OCI-M1 (cell line): ENCODE measurements at places on chromosomes 3 and 15.

DNA sequence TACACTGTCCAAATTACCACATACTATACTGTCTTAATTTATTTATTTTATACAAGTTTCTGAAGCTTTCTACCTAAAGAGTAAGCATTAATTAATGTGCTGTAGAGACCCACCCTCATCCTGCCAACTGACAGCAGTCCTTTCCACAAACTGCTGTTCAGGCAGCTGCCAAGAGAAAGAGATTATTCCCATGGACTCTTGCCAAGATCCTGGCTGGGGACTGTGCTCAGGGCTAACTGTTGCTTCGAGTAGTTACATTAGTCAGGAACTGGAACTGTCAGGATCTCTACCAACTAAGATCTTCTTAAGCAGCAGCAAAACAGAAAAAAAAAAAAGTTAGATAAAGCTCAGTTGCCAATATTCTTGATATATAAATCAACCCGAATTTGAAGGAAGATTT is 398.8 kb downstream of the MECOM start:
- DNase-seq: no peak

DNA sequence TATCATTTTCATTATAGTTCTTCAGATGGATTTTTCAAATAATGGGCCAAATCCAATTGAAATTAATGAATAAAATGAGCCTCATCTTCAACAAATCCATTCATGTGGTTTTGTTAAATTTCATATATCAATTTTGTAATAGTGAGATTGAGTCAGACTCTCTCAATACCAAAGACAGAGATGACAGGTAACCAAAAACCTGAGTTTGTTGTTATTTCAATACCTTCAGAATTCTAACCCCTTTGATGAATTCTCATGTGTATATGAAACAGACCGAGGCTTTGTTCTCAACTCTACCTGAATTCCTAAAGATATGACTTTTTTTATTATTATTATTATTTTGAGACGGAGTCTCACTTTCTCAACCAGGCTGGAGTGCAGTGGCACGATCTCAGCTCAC is 92.8 kb downstream of the FOXP1 start:
- no peak for DNase-seq

DNA sequence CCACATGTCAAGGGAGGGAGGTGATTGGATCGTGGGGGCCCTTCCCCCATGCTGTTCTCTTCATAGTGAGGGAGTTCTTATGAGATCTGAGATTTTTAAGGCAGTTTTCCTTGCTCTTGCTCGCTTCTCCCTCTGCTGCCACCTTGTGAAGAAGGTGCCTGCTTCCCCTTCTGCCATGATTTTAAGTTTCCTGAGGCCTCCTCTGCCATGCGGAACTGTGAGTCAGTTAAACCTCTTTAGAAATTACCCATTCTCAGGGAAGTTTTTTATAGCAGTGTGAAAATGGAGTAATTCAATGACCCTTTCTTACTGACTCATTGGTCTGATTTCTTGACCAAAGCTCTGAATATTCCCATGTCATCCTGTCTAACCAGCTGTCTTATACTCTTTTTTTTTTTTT is 484.4 kb upstream of the TPRG1 start:
- no peak for DNase-seq

GRCh38 chr15:35768949-35769348 is 223.0 kb upstream of the DPH6 start:
- DNase-seq: no peak

DNA sequence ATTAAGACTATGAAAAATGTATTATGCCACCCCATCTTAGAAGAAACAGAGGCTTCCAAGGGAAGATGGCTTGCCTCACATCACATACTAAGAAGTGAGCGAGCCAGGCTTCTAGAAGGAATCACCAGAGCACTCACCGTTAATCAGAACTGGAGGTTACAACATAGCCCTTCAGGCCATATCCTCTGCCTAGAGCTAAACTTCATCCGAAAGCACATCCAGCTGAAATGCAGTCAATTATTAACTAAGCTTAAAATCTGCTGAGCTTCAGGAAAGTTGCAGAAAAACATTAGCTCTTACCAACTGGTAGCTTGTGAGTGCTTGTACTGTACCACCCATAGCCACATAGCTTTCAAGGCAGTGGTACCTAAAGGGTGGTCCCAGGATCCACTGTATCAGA is 483.2 kb downstream of the TBL1XR1 start:
- no peak for DNase-seq

DNA sequence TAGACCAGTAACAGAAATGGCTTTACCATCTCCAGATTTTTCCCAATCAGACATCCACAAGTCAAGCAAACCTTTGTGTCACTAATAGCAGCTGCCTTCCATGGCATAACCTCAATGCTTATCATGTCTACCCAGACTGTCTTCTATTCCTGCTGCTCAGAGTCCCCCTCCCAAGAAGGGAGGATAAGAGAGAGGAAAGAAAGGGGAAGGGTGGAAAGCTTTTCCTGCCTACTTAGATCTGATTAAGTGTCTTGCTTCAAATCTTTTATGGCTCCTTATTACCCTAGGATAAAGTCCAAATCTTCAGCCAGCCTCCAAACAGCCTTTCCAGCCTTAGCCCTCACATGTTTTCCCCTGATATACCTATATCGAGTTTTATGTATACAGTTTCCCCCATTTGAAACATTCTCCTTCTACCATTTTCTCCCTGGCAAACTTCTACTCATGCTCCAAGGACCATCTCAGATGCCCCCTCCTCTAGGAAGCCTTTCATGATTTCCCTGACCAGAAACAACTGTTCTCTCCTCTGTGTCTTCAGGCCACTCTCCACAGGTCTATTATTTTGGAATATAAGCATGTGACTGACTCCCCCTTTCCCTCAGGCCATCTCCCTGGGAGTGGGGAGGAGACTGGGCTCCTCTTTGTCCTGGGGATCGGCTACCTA is 7.9 kb upstream of the SSUH2 start:
- peak; percentile 70 for DNase-seq

- DNase-seq: no peak
Measured at GRCh38 chr3:99418209-99418635, 220.2 kb upstream of the COL8A1 start.

- DNase-seq: no peak
Measured at GRCh38 chr3:56624725-56625124, 58.3 kb downstream of the TASOR start.

GRCh38 chr3:64685800-64686445 is 1.9 kb downstream of the ADAMTS9 start:
- no peak for DNase-seq

DNA sequence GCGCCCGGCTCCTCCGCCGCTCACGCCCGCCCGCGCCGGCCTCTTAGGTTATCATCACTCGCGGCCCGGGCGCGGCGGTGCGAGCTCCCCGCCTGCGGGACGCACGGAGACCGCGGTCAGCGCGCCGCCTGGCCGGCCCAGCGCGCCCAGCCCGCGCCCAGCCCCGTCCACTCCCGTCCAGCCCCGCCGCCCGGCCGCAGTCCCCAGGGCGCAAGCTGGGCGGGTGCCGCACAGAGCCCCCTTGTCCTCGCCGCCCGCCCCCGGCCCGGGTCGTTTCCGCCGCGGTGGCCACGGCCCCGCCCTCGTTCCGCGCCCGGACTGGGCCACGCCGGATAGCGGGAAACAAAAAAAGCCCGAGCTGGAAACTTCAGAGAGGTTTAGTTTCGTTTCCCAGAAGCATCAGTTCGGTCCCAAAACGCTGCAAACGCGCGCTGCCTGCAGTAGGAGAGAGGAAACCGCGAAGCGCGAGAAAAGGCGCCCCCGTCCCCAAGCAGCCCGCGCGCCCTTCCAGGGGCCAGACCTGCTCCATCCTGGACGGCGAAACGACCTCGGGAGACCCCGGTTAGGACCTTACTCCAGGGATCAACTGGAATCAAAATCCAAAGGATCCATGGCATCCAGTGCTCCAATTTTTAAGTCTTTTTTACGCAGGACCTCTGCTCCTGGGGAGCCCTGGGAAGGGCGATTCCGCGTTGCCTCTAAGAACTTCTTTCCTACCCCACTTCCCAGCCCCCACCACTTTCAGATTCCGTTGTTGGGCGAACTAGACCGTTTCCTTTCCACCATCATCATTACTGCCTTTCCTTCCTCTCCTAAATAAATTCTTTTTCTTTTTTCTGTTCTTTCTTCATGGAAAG is at the start of gene ATP10A:
Gene ATP10A, minus strand, starts transcription at position 217 of the 857 bp plus-strand sequence. CDS start 231 bp downstream, outside the sequence.
- no peak for DNase-seq

DNA sequence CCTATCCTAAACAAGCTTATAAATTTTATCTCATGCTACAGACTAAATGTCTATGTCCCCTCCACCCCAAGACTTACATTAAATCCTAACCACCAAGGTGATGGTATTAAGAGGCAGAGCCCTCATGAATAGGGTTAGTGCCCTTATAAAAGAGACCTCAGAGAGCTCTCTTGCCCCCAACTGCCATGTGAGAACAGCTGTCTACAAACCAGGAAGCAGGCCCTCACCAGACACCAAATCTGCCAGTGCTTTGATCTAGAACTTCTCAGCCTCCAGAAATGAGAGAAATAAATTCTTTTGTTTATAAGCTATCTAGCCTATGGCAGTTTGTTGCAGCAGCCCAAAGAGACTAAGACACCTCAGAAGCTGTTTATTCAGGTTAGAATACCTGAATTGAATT is 58.5 kb downstream of the TP53BP1 start:
- no peak for DNase-seq
